SHP77 treated with DMSO at 0.1 percent for 48 hours (cell line): ENCODE measurements at places on chromosomes 5 and 9.

- DNase-seq, result no peak
Measured at GRCh38 chr9:116617389-116617788, 69.7 kb upstream of the TRIM32 start.

- DNase-seq, result no peak
Measured at GRCh38 chr5:77635917-77636640, 2.4 kb downstream of the OTP start.

DNA sequence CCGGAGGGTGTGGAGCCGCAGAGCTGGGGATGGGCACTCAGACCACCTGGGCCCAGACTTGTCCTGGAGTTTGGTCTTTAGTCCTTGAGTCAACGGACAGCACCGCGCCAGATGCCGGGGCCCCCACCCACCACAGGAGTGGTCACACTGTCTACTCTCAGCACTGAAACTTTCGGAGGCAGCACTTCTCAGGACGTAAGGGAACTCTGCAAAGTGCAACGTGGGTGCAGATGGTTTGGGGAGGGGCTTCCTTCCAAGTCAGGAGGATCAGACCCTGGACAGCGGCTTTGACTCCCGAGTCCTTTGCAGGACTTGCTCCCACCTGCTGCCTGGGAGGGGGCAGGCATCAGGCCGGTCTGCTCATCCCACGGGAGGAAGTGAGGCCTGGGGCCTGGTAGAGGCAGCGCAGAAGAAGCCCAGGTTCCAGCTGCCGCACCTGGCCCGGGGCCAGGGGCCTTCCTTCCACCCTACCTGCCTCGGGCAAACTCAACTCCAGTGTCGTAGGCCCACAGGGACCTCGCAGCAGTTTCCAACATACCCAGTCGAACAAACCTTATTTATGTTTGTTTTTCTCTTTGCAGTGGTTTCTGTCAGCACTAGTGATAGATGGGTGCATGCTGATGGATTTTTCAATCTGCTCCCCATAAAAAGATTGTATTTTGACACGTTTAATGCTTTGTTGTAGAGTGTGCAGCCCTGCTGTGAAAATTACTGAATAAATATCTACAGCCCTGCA is 149.8 kb upstream of the PPP1R26 start:
- DNase-seq, result no peak

DNA sequence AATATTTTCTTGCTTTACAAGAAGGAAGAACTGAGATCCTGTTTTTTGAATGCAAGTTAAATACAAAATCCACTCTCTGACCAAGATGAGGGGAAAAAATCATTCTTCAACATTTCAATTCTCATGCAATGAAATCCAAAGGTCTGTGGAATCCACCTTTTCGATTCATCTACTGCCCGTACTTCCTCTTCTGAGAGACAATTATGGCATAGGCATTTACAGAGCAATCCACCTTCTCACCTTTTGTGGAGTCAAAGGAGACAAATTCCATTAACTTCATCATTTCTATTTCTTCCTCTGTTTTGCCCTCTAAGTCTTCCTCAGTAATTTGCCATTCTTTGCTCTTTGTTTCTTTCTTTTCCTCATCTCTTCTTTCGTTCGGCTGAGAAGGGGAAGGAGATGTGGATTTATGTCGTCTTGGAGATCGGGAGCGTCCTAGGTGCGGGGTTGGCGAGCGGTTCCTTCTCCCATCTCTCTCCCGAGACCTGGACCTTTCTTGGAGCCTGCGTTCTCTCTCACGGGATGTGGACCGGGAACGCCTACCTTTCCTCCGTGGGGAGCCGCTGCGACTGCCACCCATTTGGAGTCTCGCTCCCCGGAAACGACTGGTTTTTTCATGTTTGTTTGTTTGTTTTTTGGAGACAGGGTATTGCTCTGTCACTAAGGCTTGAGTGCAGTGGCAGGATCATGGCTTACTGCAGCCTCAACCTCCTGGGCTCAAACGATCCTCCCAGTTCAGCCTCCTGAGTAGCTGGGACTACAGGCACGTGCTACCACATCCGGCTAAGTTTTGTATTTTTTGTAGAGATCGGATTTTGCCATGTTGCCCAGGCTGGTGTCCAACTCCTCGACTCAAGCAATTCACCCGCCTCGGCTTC is 24.3 kb upstream of the AFF4 start:
- DNase-seq, result no peak

GRCh38 chr9:136645903-136646754 is 16.6 kb upstream of the EGFL7 start:
- no peak for DNase-seq
